ENCODE measurements at places on chromosomes 12 and 14.

GRCh38 chr12:115810122-115810901, 467.2 kb downstream of the MED13L start:
- DNase-seq: no peak

DNA sequence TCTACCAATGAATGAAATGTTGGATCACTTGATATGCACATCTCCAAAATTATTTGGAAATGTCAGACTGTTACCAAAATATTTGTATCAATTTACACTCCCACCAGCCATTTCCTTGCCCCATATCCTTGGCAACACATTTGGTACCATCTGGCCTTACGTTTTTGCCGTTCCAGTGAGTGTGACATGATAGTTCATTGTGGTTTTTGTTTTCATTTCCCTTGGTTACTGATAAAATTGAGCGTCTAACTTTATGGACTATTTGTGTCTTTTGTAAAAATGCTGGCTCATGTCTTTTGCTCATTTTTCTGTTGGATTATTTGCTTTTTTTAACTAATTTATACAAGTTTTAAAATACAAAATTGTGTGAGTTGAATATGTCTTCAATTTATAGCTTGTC, 11.0 kb downstream of the KLHDC1 start:
- no peak for DNase-seq

DNA sequence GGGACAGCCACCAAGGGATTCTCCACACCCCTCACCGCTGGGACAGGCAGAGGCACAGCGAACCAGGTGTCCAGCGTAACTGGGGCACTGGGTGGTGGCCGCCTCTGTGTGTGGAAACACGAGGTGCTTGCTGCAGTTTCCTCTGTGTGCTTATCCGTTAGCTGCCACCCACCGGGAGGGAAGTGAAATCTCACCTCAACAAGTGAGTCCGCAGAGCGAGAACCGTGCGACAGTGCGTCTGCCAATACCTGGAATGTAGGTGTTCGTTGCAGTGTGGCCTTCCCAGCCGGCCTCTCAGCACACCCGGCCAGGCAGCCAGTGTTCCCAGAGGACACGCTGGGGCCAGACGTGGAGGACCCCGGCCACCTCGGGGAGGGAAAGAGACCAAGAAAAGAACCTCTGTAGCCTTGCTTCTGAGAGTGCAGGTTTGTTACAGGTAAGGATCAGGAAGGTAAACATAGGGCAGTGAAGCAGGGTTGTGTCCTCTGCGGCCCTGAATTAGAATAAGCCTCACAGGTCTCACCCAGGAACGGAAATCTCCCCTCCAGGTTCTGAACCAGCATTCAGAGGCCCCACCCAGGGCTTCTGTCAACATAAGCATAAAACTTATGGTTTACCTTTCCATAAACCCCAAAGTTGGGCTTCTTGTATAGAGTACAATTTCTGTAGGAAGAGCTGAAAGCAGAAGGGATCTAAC, 1.5 kb downstream of the BCL2L14 start:
- peak; percentile 30 for DNase-seq

DNA sequence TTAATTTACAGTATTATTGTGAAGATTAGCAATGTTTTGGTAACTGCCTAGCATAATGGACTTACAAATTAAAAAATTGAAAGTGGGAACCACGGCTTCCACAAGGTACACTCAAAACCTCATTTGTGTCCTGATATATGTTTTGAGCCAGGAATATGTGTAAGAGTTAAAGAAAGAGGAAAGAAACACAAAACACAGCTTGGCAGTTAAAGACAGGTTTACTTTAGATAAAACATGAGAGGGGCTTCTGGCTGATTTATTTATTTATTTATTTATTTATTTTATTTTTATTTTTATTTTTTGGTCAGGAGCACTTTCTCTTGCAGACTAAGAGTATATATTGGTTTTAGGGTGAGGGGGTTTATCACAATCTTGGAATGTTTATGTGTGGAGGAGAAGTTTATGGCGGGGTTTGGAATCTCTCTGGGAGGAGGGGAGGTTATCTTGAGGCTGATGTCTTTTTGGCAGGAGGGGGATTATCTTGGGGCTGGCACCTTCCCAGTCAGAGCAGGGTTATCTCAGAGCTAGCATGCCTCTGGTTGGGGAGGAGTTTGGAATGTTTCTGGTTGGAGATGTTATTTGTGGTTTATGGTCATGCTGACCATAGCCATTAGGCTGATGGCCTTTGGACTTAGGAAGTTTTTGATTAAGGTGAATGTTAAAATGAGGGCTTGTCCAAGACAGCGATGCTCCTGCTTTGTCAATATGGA, 436.7 kb downstream of the DAD1 start:
- DNase-seq: no peak

GRCh38 chr12:110256780-110257431, 24.1 kb upstream of the ATP2A2 start:
- DNase-seq: no peak

DNA sequence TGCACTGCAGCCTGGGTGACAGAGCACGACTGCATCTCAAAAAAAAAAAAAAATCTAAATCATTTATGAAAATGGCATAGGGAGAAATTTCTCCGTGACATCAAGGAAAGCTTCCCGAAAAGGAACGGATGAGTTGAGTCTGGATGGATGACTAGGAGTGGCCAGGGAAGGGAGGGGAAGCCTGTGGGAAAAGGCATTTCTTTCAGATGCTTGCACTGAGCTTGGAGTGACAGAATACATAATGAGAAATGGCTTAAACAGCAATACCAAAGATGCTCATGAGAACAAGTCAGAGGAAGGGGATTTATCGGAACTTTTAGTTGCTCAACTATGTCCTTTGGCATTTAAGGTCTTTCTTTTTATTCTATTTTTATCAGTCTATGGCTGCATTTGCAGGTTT, 1369.2 kb upstream of the TMEM132C start:
- DNase-seq: no peak

DNA sequence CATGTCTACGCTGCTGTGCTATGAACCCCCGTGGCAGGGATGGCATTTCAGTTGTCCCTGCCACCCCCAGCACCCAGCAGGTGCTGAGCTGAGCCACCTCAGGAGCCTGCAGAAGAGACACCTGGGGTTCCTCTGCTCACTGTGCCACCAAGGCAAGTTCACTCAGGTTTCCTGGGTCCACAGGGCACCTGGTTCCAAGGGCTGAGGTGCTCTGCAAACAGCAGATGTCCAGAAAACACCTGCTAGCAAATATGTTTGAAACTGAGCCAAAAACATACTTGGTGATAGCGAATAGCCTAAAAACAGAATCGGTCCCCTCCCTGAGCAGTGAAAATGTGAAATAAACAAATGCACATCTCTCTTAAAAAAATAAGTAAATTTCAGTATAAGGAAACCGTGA, 35.6 kb upstream of the GPR68 start:
- no peak for DNase-seq

DNA sequence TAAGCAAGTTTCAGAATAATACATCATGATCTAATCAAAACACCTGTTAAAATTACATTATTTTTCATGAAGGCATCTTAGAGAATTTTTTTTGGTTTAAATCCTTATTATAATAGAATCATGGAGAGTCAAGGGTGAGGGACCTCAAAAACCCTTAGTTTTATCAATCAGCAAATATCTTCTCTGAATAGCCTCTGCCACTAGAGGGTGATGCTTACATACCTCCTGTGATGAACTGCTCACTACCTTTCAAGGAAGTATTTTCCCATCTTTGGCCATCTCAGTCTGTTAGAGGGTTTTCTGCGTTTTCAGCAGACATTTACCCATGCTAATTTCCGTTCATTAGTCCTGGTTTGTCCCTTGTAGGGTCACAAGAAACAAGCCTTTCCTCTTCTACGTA, 200.2 kb downstream of the TRHDE start:
- no peak for DNase-seq

GRCh38 chr12:30485230-30485890, 210.3 kb downstream of the IPO8 start:
- no peak for DNase-seq

- DNase-seq: no peak
These were observed 44.9 kb downstream of the BBS10 start for GRCh38 chr12:76303365-76303764.

GRCh38 chr14:45198551-45198950, 54.5 kb downstream of the MIS18BP1 start:
- DNase-seq: no peak

DNA sequence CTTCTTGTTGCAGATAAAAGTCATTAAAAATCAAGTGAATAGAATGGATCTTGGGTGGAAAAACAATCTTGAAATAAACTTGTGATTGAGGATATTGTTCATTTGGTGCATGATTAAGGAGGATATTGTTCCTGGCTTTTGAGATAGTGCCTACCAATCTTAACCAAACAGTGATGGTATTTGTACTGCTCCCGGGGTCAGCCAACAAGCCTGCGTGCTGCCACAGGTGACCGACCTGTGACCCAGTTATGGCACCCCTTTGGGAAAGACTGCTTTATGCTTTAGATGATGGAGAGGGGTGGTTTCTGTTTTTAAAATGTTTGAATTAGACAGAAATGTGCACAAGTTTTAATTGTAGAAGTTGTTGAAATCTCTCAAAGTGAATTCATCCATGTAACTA, 41.6 kb downstream of the SUDS3 start:
- DNase-seq: no peak

GRCh38 chr14:41865894-41866293, 259.2 kb downstream of the LRFN5 start:
- DNase-seq: no peak
